ENCODE measurements at places on chromosomes 5 and 9.

DNA sequence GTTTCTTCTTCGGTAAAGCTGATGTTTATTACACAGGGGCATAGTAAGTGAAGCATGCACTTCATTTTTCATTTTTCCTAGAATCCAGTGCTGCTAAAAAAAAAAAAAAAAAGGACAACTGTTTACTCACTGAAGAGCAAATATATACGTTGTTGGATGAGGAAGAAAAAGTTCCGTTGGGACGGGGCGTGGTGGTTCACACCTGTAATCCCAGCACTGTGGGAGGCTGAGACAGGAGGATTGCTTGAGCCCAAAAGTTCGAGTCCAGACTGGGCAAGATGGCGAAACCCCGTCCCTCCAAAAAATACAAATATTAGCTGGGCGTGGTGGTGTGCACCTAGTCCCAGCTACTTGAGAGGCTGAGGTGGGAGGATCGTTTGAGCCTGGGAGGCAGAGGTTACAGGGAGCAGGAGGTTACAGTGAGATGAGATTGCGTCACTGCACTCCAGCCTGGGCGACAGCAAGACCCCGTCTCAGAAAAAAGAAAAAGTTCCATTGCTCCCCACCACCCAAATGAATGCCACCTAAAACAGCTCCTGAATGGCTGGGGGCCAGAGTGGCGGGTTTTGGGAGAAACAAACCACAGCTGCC is 60.1 kb upstream of the GNE start:
- DNase-seq, result no peak

- no peak for DNase-seq
Measured at GRCh38 chr5:22250528-22250927, 602.6 kb downstream of the CDH12 start.

- DNase-seq, result no peak
Measured at GRCh38 chr5:151758141-151758429, 346 bp downstream of the ATOX1 start.

- DNase-seq, result no peak
Measured at GRCh38 chr5:10235350-10235749, 14.3 kb downstream of the ATPSCKMT start.

GRCh38 chr5:10797261-10797660 is 36.2 kb upstream of the DAP start:
- no peak for DNase-seq

DNA sequence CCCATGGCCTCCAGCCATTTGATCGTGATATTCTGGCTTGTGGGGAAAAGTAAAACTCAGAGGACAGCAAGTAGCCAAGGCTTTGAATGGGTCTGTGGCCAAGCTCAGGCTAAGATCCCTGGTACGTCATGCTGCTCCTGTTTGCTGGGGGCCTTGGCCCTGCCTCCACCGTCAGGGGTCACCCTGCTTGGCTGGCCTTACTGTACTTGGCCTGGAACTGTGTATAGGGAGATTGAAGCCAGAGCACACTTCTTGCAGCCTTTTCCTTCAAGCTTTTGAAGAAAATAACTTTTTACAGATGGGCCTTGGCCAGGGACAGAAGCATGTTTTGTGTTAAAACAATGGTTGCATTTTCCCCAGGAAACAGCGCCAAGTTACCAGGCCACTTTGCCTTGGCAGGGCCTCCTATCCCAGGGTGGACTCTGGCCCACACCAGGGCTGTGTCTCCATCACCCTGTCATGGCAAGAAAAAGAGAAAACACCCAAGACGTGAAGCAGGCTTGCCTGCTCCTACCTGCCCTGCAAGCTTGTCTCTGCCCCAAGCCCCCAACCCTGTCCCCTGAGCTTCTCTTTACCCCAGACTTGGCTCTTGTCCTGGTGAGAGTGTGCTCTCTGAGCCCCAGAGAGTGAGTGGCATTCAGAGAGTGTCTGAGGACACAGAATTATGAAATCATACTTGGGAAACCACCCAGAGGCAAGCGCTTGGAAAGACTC is 286.9 kb downstream of the GADD45G start:
- DNase-seq, result no peak

- no peak for DNase-seq
Measured at GRCh38 chr5:120510098-120510637, 46.1 kb downstream of the PRR16 start.

- no peak for DNase-seq
Measured at GRCh38 chr5:150270541-150271295, 18.9 kb downstream of the CAMK2A start.

GRCh38 chr5:77367741-77368140 is 124.4 kb downstream of the WDR41 start:
- peak; percentile 25 for DNase-seq

- no peak for DNase-seq
Measured at GRCh38 chr9:27195191-27195590, 86.2 kb downstream of the TEK start.

DNA sequence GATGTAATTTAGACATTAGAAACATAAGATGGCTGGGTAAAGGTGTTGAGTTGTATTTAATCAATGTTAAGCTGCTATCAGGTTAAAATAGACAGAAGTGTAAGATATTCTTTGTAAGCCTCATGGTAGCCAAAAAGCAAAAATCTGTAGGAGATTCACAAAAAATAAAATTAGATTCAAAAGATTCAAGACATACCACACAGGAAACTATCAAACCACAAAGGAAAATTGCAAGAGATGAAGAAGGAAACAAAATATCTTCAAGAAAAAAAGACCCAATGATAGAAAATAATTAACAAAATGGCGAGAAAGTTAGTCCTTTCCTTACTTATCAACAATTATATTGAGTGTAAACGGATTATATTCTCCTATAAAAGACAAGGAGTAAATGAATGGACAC is 15.3 kb downstream of the XRCC4 start:
- DNase-seq, result no peak

- DNase-seq, result no peak
Measured at GRCh38 chr5:81904861-81905260, 67.0 kb upstream of the ATG10 start.

DNA sequence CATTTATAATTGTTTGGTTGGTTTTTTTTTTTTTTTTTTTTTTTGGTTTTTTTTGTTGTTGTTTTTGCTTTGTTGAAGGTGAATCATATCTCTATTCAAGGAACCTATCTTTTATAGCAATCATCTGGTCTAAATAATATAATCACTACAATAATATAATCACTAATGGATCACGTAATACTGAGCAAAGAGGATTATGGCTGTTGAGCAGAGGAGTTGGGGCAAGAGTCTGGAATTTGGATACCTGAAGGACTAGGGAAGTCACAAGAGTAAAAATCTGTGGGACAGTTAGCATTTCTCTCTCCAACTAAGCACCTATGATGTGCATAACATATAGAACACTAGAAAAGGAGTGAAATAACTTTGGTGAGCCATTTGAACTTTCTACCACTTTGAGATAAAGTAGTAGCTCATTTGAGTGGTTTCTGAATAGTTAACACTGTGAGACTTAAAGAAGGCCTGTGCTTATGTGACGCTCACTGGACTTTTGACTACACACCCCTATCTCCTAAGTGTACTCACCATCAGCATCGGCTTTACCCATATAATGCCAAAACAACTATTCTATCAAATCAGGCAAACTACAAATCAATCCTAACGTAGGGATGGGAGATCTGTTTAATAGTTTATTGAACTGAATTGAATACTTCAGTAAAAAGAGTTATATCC is 564.9 kb upstream of the TUSC1 start:
- no peak for DNase-seq

GRCh38 chr5:169736653-169737052 is 99.6 kb downstream of the DOCK2 start:
- no peak for DNase-seq

GRCh38 chr5:4230786-4231641 is 635.4 kb downstream of the IRX1 start:
- no peak for DNase-seq

GRCh38 chr5:124889850-124890249 is 143.4 kb upstream of the ZNF608 start:
- no peak for DNase-seq

- DNase-seq, result no peak
Measured at GRCh38 chr5:56303511-56303910, 70.4 kb upstream of the ANKRD55 start.

- no peak for DNase-seq
Measured at GRCh38 chr5:36854402-36855140, 22.0 kb upstream of the NIPBL start.

DNA sequence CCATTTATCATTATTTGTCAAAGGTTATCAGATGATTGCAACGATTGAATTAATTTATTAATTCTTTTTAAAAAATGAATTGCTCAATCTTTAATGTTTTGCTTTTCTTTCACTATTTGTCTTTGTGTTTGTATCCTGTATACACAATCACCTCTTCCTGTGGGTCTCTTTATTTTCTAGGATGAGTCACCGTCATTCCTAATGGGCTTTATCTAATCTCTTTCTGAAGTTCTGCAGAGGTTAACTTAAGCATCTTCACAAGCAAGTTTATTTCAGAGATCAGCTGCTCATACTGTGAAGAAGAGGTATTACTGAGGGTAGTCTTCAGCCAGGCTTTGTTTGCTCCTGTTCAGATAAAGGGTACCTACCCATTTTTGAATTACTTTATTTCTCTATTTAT is 323.9 kb downstream of the NNT start:
- DNase-seq, result no peak

GRCh38 chr5:132064738-132065331 is 4.4 kb downstream of the IL3 start:
- DNase-seq, result peak; percentile 86

DNA sequence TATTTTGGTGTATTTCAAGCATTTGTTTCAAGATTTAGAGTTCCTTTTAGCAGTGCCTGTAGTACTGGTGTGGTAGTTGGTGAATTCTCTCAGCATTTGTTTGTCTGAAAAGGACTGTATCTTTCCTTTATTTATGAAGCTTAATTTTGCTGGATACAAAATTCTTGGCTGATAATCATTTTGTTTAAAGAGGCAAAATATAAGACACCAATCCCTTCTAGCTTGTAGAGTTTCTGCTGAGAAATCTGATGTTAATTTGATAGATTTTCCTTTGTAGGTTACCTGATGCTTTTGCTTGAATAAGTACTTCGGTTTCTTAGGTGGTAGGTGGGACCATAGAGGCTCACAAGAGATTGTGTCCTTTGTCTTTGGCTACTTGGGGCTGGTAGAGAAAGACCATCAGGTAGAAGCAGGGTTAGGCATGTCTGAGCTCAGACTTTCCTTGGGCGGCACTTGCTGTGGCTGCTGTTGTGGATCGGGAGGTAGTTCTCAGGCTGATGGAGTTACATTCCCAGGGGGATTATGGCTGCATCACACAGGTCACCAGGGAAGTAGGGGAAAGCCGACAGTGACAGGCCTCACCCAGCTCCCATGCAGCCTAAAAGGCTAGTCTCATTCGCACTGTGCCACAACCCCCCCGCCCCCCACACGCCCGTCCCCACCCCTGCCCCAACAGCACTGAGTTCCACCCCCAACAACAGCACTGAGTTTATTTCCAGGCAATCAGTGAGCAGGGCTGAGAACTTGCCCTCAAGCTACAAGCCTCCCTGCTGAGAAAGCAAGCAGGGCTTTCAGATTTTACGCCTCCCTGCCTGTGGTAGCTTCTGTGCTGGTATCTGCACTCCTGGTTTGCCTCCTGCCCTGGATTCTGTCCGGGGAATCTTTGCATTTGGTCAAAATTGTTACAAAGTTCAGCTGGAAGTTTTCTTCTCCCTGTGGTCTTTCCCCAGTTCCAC is 127.1 kb upstream of the GLRA1 start:
- DNase-seq, result no peak

DNA sequence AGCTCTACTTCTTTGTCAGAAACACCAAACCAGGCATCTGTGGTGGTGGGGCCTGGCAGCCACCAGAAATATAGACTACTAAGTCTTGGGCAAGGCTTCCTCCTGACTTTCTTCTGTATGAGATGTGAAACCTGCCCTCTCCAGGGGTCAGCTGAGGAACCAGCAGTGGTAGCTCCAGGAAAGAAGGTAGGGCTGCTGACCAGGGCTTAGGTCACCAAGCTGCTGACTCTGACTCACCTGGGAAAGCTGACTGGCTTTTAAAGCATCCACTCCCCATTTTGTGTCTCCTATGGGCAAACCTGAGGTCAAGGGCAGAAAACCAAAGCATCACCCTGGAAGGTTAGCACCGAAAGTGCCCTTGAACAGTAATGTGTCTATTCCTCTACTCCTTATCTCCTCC is 10.4 kb upstream of the SH3TC2 start:
- no peak for DNase-seq

- no peak for DNase-seq
Measured at GRCh38 chr9:95171001-95171400, 146.5 kb downstream of the FANCC start.

GRCh38 chr5:109878887-109879286 is 189.2 kb downstream of the MAN2A1 start:
- DNase-seq, result no peak

- DNase-seq, result no peak
Measured at GRCh38 chr5:58057324-58057723, 402.6 kb downstream of the PLK2 start.

GRCh38 chr9:134328841-134329575 is 2.8 kb downstream of the RXRA start:
- no peak for DNase-seq

GRCh38 chr9:137138058-137138721 is 764 bp upstream of the GRIN1 start:
- no peak for DNase-seq

DNA sequence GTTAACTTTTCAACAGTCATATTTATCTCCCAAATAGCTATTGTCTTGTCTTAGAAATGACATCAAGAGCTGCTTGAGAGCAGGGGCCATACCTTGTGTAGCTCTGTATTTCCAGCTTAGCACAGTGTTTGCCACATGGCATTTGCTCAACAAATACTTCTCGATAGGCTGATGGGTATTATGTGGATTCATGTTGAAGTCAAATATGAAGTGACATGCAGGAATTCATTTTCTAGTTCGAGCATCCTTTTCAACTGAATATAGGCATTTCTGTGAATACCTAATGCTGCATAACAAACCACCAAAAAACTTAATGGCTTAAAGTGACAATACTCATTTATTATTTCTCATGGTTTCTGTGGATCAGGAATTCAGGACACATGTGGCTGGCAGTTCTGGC is 125.6 kb downstream of the TLE1 start:
- DNase-seq, result no peak

- DNase-seq, result no peak
Measured at GRCh38 chr9:121226175-121226574, 24.5 kb upstream of the RAB14 start.

DNA sequence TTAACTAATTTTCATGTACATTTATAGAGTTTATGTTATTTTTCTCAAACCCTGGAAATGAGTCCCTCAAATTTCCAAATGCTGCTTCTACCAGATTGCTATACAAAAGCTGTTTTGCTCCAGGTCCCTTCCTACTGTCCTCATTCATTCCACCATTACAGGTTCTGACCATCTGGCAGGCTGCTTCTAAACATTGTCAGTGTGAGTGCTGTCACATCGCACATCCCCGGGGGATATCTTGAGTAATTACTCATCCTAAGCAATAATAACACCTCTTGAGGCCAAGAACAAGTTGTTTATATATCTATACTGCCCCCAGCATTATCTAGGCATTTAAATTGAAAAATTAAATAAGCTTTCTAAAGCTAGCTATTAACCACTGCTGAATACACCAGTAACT is 1675.3 kb upstream of the CDH6 start:
- no peak for DNase-seq

DNA sequence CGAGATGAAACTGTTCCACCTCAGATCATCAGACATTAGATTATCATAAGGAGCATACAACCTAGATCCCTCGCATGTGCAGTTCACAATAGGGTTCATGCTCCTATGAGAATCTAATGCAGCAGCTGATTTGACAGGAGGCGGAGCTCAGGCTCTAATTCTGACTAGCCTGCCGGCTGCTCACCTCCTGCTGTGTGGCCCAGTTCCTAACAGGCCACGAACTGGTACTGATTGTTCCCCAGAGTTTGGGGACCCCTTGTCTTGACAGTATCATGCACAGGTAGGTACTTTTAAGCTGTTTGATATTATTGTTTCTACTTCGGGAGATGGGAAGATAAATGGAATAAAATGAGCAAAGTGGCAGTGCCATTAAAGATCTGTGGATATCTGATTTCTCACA is 66.9 kb downstream of the ZCCHC7 start:
- peak; percentile 9 for DNase-seq
